ENCODE measurements at places on chromosomes 2 and 18.

DNA sequence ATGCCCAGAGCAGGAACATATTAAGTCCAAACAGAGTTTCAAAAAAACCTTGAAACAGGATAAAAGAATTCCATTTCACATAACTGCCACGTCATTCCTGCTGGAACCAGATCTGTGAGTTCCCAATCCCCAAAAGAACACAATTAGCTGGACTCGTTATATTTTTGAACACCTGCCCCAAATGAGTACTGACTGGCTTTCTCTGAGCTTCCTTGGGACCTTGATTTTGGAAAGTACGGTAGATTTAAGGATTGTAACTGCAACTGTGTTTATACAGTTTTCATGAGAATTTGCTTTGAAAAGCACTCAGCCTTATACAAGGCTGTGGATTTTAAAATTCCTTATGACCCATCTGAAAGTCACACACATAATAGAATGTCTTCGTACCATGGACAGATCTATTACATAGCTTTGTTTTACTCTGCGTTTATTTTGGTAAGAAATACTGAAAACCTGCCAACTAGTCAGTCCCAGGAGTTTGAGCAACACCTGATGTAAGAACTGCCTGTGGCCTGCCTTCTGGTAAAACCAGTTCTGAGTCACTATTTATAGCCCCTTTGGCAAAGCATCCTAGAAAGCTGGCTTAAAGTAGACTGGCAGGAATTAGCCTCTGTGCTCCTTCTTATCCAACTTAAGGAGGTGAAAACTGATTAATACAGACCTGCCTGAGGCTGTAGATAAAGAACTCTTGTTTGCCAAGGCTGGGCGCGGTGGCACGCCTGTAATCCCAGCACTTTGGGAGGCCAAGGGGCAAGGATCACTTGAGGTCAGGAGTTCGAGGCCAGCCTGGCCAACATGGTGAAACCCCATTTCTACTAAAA, 48.1 kb downstream of the MERTK start:
- DNase-seq = no peak

- DNase-seq = no peak
Measured at GRCh38 chr2:55550368-55551102, 31.0 kb downstream of the CFAP36 start.

DNA sequence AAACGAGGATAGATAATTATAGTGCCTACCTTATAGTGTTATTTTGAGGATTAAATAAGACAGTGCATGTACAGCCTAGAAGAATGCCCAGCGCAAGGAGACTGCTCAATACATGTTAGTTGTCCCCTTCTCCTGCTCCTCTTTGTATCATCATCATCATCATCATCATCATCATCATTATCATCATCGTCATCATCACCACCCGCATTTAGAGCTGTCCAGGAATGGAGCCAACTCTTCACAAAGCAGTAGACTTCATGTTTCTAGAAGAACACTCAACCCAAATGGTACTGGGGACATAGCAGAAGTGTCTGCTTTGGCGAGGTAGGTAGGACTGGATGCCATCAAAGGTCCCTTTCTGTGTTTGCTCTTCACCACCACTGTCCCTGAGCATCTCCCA, 116.0 kb downstream of the TRIM43 start:
- no peak for DNase-seq

DNA sequence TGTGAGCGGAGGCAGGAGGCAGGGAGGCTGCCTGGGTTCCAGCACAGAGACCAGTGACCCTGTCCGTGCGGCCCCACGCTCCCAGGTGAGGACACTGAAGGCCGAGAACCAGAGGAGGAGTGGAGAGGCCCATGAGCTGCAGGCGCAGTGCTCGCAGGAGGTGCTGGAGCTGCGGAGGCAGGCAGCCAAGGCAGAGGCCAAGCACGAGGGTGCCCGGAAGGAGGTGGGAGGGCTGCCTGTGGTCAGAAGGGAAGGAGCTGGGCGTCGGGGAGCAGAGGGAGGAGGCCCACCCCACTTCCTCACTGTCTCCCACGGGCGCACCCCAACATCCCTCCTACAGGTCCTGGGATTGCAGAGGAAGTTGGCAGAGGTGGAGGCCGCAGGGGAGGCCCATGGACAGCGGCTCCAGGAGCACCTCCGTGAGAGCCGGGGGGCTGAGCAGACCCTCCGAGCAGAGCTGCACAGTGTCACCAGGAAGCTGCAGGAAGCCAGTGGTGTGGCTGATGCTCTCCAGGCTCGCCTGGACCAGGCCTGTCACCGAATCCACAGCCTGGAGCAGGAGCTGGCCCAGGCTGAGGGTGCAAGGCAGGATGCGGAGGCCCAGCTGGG, 33.0 kb upstream of the SNED1 start:
- no peak for DNase-seq

GRCh38 chr18:8307960-8308359, 301.3 kb upstream of the RAB12 start:
- DNase-seq = no peak

DNA sequence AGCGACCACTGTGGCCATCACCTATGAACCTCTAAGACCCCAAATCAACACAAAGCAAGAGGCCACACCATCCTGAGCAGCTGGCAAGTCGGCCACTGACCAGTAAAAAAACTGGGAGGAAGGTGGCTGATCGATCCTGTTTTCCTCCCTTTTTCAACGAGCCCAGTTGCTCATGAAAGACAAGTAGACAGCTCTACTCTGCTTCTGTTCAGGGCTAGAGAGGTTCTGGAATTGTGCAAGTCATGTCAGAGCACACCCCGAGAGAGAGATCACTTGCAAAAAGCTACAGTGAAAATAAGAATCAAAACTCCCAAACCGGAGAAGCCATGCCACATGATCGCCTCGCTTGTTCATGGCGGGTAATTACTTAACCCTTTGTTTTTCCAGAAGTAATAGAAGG, 34.6 kb downstream of the ZNF516 start:
- no peak for DNase-seq

DNA sequence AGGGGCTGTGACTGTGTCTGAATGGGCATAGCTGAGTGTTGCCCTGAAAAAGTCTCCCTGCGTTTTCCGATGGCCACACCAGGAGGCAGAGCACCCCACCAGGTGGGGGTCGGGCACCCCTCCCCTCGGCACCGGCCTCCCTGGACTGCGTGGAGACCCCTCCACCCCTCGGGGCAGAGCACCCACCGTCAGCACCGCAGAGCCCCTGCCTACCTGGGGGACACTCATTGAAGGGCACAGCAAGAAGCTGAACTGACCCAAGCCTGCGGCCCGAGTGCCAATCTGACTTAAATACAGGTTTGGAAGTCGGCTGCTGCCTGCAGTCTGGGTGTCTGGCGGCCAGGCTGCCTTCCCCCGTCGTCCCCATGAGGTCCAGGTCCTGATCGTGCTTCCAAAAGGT, 69.9 kb downstream of the KCNG2 start:
- no peak for DNase-seq

DNA sequence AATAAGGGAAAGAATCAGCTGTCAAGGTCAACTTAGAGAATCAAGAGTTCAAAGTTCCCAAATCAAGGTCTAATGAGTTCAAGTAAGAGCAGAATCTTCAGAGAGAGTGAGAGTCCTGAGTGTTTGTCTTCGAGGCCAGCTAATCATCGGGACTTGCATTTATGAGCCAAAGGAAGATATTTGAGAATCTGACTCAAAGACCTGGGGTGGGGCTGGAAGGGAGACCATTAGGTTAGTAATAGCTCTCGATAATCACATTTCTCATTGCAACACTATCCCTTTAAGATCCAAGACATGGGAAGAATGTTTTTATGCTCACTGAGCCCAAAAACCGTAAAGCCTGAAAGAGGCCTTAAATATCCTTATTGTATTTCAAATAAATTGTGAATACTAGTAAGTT, 72.0 kb upstream of the FSHR start:
- DNase-seq = no peak

DNA sequence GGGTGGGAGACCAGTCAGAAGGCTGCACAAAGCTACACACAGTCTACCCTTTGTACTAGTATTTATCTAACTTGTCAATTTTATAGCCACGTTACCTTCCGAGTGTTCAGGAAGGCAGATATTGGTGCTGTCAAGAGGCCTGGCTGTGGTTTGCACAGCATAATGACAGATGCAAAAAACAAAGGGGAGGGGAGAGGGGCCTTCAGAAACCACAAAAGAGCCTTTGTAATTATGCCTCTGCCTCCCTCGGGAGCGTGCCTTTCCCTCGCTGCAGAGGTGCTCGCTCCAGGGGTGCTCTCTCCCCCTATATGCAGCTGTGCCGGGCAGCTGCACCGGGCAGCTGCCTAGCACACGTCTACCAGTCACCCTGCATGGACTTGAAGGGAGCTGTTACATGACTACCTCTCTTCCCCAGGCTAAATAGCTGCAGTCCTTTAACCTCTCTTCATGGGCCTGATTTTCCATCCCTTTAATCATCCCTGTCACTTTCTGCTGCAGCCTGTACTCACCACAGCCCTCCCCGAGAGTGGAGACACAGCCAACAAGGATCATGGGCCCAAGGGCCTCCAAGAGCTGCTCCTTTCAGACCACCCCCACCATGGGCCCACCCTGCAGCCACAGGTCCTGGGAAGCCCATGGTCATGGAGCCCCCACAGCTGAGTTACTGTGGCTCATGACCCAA, 168.4 kb upstream of the PKDCC start:
- DNase-seq = peak; percentile 9

DNA sequence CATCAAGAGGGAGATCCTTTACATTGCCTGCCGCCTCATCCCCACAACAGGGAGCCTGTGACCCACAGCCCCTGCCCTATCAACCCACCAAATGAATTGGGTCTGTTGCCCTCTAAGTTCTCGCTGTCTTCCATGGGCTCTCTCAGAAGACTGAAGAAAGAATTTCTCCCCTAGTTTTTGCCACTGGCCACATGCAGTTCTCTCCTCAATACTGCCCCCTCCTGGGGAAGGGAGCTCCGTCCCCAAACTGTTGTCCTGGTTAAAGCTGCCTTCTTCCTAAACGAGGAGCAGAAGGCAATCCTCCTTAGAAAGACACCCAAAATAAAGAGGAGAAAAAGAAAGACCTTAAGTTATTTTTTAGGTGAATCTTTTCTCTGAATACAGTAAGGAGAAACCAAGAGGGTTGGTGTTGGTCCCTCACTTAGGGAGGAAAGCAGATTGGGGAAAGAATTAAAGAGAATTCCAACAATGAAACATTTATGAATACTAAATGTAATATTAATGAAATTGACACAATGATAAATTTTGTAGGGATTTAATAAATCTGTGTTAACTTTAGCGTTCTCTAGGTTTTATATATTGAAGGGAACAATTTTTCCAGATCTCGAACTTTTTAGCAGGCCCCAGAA, 31.1 kb upstream of the SATB2 start:
- DNase-seq = no peak

- DNase-seq = no peak
Measured at GRCh38 chr18:62663731-62664336, 51.5 kb upstream of the PHLPP1 start.

DNA sequence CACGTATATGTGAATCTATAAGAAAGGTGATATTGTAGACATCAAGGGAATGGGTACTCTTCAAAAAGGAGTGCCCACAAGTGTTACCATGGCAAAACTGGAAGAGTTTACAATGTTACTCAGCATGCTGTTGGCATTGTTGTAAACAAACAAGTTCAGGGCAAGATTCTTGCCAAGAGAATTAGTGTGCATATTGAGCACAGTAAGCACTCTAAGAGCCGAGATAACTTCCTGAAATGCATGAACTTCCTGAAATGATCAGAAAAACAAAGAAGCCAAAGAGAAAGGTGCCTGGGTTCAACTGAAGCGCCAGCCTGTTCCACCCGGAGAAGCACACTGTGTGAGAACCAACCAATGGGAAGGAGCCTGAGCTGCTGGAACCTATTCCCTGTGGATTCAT, 101.0 kb downstream of the HS6ST1 start:
- no peak for DNase-seq

GRCh38 chr18:51168960-51169662, 28.4 kb downstream of the MEX3C start:
- no peak for DNase-seq

- no peak for DNase-seq
Measured at GRCh38 chr2:96869281-96869821, 529 bp downstream of the SEMA4C start.

GRCh38 chr18:75475228-75475627, 47.7 kb upstream of the SMIM21 start:
- DNase-seq = no peak

DNA sequence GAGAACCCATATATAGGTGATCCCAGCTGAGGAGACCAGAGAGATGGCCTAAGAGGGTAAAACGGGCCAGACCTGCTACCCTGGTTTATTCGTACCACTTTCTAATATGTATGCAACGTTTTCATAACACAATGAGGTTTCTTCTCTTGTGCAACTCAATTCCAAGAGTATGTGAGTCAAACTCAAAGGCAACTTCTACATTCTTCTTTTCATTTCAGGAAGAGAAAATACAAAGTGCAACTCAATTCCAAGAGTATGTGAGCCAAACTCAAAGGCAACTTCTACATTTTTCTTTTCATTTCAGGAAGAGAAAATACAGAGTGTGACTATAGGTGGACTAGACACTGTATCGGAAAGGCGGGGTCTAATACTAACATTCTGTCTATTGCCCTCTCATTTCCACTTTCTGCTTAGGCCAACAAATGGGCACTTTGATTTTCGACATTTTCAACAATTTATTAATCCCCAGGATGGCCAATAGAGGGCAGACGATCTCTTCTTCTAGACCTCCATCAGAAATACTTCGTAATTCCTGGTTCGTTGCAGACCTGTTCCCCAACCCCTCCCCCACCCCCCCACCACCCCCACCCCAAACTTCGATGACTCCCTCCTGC, 3.7 kb upstream of the CRIM1 start:
- DNase-seq = peak; percentile 64

- peak; percentile 40 for DNase-seq
Measured at GRCh38 chr2:40332191-40332826, 119.6 kb downstream of the SLC8A1 start.

DNA sequence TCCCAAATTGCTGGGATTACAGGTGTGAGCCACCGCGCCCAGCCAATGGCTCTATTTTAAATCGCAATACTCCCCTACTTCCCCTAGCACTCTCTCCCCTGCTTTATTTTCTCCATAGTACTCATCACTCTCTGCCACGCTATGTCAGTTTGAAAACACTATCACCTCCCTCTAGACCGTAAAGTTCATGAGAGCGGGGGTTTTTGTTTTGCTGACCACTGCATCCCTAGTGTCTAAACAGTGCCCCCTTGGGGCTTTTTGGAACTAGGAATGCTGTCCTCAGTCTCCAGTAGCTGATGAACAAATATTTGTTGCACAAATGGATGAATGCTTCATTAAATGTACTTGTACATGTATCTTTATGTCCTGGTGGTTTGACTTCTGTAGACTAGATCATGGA, 44.1 kb downstream of the ATOH8 start:
- DNase-seq = no peak

GRCh38 chr2:153808679-153809078, 63.0 kb upstream of the GALNT13 start:
- DNase-seq = no peak

GRCh38 chr2:43540021-43540779, 55.6 kb downstream of the THADA start:
- DNase-seq = no peak

GRCh38 chr2:239895669-239896068, 129.5 kb downstream of the NDUFA10 start:
- no peak for DNase-seq

GRCh38 chr2:47339745-47340541, 63.0 kb upstream of the MSH2 start:
- DNase-seq = peak; percentile 17

- DNase-seq = no peak
Measured at GRCh38 chr2:206657087-206657486, 14.8 kb downstream of the FAM237A start.

- no peak for DNase-seq
Measured at GRCh38 chr2:172704072-172704936, 31.3 kb upstream of the RAPGEF4 start.

Measured in hematopoietic multipotent progenitor cell (in vitro differentiated cells).